GM20000 (cell line): ENCODE measurements at places on chromosomes 16 and 17.

- DNase-seq: no peak
Measured at GRCh38 chr17:9187828-9188227, 166.5 kb downstream of the NTN1 start.

DNA sequence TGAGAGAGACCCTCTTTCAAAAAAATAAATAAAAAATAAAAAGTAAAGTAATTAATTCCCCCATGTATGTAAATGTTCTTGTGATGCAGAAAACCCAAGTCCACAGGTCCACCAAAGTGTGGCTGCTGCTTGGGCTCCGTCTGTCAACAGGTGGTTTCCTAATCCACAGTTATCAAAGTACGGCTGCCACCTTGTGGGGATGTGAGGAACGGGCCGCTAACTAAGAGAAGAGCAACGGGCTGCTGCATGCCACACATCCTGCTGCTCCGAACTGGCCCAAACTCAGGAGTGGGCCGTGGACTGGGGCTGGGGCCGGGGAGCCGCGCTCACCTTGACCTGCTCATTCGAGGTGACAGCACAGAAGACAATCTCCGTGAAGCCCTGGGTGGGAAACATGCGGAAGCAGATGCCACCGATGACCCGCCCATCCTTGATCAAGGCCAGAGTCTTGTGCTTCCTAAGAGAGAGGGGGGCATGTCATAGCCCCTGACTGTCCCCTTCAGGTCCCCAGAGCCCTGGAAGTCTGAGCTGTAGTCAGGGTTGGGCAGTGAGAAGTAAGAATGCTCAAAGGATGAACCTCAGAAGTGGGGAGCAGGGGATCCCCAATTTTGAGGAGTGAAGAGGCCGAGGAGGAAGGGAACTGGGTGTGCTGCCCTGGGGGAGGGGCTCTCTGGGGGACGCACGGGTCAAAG, 4.3 kb downstream of the KAT2A start:
- peak; percentile 87 for DNase-seq

DNA sequence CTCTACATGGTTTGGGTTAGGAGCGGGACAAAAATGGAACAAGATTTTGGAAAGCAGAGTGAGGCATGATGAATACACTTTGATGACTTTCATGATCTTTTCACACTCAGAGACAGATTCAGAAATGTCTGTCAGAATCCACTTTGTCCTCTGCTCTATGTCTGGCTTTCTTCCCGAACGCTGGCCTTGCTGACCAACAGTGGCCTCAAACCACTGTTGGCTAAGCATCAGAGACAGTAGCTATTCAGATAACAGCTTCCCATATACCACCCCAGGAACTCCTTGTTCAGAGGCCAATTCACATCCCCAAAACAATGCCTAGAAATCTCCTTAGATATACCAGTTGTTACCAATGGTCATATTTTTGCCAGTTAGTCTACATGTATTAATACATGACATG, 40.9 kb downstream of the FBXL20 start:
- DNase-seq: no peak

DNA sequence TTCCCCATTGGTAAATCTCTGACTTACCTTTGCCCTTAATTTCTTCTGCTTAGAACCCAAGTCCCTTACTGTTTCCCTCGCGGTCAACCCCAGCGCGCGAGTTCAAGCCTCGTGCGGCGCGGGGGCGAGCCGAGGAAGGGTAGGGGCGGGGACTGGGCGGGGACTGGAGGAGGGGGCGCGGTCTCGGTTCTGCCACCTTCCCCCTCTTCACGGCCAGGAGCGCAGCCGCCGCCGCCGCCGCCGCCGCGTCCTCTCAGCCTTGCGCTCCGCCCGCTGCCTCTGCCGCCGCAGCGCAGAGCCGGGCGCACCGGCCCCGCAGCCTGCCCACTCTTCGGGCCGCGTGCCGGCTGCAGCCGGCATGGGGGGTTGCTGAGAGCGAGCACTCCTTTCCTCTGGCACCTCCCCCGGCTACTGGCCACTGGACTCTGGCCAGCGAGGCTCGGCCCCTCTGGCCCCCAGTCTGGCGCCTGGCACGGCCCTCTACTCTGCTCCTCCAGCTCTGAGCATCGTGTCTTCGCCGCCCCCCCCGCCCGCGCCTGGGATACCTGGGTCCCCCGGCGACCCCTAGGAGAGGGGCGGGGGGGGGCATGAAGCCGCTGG, at the start of gene RAPGEFL1:
RAPGEFL1 (plus strand) TSS at position 196 of the 600 bp plus-strand sequence; CDS start at position 588, 392 bp downstream.
- DNase-seq: peak; percentile 94

GRCh38 chr17:2950846-2951245, 112.6 kb downstream of the OR1D5 start:
- no peak for DNase-seq

GRCh38 chr16:56980792-56981724, 8.3 kb upstream of the NLRC5 start:
- peak; percentile 35 for DNase-seq

DNA sequence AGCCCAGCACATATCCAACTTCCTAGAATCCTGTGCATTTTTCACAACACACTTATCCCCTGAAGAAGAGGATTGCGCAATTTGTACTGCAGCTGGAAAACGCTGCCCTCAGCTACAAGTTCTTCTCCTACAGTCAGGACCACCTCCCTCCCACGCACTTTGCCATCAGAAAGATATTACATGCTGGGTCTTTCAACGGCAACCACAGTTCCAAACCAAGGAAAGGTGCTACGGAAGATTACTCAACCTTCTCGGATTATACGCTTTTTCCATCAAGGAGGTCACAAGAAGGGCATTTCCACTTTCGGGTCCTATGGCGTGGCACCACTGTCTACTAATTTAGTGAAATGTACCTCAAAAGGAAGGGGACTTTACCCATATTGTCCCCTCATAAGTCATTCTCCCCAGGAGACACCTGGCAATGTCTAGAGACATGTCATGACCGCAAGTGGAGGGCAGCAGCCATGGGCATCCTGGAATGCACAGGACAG, 35.2 kb downstream of the USP7 start:
- DNase-seq: no peak

- DNase-seq: no peak
Measured at GRCh38 chr17:55433629-55434422, 12.2 kb upstream of the MMD start.

- DNase-seq: no peak
Measured at GRCh38 chr17:2034157-2034556, 4.2 kb downstream of the DPH1 start.

DNA sequence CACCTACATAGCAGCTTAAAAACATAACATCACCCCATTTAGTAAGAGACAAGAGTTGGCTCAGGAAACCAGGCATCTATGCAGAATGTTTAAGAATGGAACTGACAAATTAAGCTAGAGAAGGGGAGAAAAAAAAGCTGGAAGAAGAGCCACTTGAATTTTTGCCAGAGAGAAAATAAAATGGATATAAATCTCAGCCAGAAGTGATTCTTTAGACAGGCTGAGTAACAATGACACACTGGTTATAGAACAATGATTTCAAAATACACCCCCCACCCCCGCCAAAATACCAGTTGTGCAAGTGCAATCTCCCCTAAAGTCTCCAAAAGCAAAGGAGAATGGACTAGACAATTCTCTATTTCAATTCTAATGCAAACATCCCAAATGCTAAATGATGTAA, 22.4 kb downstream of the LSM12 start:
- DNase-seq: no peak

GRCh38 chr17:32143527-32143870, 1.2 kb downstream of the RHOT1 start:
- DNase-seq: no peak

GRCh38 chr16:80285104-80285503, 255.7 kb upstream of the DYNLRB2 start:
- DNase-seq: no peak

- no peak for DNase-seq
Measured at GRCh38 chr17:73348018-73348828, 36.4 kb upstream of the CDC42EP4 start.

- DNase-seq: no peak
Measured at GRCh38 chr17:47630614-47631013, 19.1 kb upstream of the KPNB1 start.

- no peak for DNase-seq
Measured at GRCh38 chr17:850851-851763, 69.0 kb downstream of the MRM3 start.

- DNase-seq: no peak
Measured at GRCh38 chr17:6067060-6067459, 3.1 kb upstream of the WSCD1 start.
